ENCODE measurements at places on chromosomes 16 and 17.

DNA sequence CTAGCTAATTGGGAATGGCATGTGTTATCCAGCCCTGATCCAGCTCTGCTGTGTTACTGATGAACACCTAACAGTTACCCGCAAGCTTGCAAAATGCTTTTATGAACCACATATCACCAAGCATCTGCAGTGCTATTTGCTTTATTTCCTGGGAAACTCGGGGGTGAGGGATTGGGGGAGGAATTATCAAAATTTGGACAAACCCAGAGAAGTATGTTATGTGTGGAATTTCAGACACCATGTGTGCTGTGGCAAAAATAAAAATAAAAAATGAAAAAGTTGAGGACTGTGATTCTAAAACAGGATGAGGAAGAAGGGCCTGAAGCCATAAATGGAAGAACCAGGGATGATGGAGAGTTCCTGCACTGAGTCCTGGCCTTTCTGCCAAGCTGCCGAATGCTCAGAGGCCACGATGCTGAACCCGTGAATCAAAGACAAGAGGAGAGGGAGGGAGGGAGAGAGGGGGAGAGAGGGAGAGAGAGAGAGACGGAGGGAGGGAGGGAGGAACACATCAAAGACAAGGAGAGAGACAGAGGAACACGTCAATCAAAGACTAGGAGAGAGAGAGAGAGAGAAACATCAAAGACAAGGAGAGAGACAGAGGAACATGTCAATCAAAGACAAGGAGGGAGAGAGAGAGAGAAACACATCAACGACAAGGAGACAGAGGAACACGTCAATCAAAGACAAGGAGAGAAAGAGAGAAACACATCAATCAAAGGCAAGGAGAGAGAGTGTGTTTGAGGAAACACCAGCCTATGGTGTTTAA lies 89.8 kb downstream of the MRM3 start:
- DNase-seq, result no peak

DNA sequence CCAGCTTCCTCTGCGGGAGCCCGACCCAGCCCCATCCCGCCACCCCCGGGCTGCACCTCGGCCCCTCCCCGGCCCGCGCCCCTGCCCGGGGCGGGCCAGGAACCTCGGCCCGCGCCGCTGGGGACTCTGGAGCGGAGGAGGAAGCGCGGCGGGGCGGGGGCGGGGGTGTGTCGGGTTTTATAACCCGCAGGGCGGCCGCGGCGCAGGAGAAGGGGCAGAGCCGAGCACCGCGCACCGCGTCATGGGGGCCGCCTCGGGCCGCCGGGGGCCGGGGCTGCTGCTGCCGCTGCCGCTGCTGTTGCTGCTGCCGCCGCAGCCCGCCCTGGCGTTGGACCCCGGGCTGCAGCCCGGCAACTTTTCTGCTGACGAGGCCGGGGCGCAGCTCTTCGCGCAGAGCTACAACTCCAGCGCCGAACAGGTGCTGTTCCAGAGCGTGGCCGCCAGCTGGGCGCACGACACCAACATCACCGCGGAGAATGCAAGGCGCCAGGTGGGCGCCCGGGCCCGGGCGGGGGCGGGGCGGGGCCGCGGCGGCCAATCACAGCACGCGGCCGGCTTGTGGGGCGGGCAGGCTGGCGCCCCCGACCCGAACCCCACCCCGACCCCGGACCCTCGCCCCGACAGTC lies at the start of gene ACE:
TSS of gene ACE (plus strand) at position 208 of the 626 bp plus-strand sequence. CDS start at position 242, 34 bp downstream.
- peak; percentile 33 for DNase-seq

DNA sequence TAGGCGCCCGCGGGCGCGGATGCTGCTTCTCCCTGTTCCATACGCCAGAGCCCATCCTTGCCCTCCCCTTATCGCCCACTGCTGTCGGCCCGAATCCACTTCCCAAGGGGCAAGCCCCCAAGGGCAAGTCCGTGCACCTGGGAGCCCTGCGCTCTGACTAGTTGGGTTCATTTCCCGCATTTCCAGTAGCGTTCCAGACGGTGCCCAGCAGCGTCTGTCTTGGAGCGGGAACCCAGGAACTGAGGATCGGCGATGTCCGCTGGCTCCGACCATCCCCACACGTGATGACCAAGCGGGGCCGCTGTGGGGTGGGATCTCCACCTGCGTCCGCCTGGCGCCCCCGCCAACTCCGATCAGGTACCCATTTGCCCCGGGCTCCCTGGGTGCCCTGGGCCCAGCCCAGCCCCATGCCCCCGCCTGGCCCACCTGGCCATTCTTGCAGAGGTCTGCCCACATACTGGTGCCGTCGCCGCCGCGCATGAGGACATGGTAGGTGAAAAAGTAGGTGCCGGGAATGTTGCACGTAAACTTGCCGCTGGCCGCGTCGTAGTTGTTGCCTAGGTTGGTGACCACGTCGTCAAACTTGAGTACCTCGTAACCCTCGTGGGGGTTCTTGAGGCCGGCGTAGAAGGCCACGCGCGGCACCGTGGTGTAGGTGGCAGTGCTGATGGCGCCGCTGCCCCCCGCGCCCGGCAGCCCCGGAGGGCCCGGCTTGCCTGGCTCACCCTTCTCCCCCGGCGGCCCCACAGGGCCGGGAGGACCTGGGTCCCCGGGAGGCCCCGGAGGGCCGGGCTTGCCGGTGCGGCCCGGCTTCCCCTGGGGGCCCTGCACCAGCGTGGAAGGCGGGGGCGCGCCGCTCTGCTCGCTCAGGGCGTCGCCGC lies 837 bp downstream of the C1QL1 start:
- DNase-seq, result no peak

- DNase-seq, result peak; percentile 31
Observed at GRCh38 chr16:53482123-53482522, 20.9 kb downstream of the AKTIP start.

- DNase-seq, result no peak
Observed at GRCh38 chr17:50905460-50905803, 39.3 kb upstream of the TOB1 start.

GRCh38 chr17:6517062-6517461 lies 39.3 kb downstream of the PITPNM3 start:
- no peak for DNase-seq

GRCh38 chr17:20087538-20088250 lies 78.5 kb downstream of the SPECC1 start:
- DNase-seq, result no peak

DNA sequence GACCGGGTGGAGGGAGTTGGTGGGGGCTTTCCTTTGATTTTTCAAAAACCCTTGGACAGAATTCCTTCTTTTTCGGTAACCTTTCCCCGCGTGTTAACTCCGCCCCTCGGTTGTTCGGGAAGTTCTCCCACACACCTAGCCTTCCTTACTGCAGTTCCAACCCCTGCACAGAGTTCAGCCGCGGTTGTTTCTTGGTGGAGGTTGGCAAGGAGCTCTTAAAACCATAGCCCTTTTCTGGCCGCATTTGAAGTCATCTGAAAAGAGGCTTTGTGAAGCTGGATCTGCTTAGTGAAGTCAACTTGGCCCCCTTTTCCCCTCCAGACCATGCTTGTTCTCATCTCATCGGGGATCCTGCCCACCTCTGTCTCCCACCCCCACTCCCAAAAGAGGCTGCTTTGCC lies 1.8 kb downstream of the CACNG4 start:
- DNase-seq, result no peak

DNA sequence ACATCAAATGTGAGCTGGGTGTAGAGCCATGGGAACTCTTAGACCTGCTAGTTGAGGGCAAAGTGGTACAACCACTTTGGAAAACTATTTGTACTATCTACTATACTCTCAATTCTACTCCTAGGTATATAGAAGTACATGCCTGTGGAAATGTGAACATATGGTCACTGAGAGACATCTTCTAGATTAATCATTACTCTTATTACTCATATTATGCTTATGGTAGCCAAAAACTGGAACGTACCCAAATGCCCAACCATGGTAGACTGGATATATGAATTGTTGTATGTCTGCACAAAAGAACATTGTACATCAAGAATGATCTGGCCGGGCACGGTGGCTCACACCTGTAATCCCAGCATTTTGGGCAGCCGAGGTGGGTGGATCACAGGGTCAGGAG lies 2.7 kb downstream of the WDR45B start:
- no peak for DNase-seq

DNA sequence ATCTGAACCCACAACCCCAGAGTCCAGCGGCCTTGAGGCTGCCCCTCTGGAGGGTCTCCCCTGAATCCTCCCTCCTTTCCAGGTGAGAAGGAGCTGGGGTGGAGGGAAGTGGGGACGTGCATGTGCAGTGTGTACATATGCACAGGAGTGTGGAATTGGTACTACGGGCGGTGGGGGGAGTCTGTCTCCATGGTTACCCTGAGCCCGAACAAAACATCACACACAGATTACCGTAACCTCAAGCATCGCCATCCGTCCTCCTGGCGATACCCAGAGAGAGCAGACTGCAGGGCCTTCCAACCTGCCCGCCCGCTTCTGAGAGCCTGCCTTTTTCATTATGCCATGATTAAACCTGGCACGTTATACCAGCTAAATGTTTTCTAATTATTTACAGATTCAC lies 25.1 kb downstream of the GSG1L start:
- no peak for DNase-seq

GRCh38 chr16:56350491-56351405 lies 74.6 kb downstream of the AMFR start:
- DNase-seq, result no peak

DNA sequence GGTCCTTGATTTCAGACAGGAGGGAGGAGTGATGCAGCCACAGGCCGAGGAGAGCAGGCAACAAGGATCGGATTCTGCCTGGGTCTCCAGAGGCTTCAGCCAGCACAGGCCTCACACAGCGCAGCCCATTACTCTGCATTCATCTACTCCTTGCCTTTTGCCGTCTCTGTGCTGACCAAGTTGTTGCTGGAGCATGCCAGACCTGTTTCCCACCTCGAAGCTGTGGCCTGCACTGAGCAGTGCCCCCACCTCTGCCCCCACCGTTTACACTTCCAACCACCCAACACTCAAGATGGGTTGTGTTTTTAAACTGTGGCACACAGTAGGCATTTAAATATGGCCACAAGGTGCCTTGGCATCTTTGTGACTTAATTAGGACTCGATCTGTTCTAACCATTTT lies 1.3 kb downstream of the PRM2 start:
- no peak for DNase-seq

GRCh38 chr17:82788206-82789001 lies 36.5 kb downstream of the TBCD start:
- DNase-seq, result no peak

GRCh38 chr16:17412221-17412620 lies 58.5 kb downstream of the XYLT1 start:
- peak; percentile 11 for DNase-seq

DNA sequence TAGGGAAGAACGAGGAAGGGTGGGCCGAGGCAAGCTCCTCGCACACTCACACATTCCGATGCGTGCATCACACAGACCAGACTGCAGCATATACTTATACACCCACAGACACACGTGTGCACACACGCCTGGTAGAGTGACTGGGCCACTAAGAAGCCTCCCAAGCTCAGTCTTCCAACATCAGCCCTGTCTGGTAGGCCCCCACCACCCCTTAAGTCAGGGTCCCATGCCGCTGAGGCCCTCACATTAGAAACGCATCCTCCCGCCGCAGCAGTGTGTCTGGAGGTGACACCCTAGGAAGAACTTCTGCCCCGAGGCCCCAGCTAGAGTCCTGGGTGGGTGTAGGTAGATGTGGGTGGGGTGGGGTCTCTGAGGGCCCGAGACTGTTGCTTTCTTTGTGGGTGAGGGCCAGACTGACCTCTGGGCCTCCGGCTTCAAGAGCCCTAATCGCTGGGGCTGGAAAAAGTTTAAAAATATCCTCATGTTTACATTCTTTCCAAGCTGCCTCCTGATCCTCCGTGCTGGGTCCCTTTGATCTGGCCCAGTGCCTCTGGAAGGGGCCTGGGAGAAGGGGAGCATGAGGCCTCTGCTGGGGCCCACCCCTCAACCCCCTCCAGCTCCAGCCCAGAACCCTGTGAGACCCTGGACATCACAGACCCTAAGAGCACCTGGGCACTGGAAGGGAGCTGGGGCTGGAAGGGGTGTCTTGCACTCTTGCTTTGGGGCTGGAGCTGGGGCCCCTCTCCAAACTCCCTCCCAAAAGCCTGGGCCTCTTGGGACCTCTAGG lies 13.6 kb downstream of the CDH16 start:
- DNase-seq, result no peak

DNA sequence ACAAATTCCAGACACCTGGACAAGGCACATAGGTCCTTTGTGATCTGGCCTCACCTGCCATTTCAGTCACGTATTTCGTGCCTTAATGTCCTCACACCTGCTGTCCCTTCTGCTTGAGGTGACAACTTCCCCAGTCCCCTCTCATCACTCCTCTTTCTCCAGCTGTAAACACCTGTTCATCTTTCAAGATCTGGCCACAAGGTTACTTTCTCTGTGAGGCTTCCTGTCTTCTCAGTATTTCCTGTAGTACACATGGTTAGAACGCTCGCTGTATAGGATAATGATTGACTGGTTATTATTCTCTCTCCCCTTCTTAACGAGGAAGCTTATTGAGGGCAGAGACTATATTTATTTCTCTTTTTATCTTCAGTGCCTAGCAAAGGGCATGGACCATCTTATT lies 74.5 kb upstream of the PMFBP1 start:
- no peak for DNase-seq

DNA sequence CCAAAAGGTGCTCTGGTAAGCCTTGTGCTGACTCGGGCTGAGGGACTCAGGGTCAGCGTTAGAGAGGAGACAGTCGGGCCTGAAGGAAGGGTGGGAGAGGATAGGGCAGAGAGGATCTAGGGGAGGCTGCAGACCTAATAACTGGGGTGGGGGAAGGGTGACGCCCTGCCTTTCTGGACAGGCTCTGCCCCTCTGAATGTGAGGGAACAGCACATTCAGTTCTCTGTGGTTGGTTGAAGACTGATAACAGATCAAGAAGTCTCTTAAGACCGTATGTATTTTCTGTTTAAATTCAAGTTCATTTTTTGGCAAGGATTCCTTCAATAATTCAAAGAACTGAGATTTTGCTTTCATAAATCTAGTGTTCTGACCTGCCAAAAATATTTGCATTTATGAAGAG lies 56.2 kb upstream of the TEKT3 start:
- DNase-seq, result no peak

DNA sequence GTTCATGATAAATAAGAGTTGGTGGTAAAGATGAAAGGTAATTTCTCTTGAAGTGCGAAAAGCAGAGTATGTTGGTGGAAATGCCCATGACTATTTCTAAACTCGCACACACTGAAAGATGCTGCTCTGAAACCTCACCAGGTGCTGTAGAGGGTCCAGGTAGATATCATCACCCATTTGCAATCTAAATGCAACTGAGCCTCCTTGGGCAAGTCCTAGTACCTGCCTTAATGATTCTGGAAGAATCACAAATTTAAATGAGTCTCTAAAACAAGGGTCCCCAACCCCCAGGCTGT lies 5.9 kb upstream of the MMD start:
- DNase-seq, result no peak

- no peak for DNase-seq
Observed at GRCh38 chr16:21339941-21340340, 61.9 kb upstream of the CRYM start.

GRCh38 chr16:22816475-22816874 lies 2.5 kb downstream of the HS3ST2 start:
- no peak for DNase-seq

- peak; percentile 62 for DNase-seq
Observed at GRCh38 chr17:17416400-17417360, 60.1 kb upstream of the MED9 start.

Measured in choroid plexus epithelial cell (primary cell).